ENCODE measurements at places on chromosomes 1 and 21.

DNA sequence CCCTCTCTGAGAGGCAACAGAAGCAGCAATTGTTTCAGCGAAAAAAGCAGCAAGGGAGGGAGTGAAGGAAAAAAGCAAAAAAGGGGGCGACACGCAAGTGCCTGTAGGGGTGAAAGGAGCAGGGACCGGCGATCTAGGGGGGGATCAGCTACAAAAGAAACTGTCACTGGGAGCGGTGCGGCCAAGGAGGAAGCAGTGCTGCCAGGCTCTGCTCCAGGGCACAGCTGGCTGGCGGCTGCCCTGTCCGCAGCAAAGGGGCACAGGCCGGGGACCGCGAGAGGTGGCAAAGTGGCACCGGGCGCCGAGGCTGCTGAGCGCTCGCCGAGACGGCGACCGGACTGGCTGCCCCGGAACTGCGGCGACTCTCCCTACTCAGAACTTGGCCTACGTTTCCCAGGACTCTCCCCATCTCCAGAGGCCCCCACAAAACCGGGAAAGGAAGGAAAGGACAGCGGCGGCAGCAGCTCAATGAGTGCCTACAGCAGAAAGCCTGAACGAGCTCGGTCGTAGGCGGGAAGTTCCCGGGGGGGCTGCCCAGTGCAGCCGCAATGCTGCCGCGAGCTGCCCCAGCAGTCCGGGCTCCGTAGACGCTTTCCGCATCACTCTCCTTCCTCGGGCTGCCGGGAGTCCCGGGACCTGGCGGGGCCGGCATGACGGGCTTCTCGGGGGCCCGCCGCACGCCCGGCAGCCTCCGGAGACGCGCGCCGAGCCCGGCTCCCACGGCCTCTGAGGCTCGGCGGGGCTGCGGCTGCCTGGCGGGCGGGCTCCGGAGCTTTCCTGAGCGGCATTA lies 1.0 kb upstream of the CDKN2C start:
- DNase-seq = no peak

DNA sequence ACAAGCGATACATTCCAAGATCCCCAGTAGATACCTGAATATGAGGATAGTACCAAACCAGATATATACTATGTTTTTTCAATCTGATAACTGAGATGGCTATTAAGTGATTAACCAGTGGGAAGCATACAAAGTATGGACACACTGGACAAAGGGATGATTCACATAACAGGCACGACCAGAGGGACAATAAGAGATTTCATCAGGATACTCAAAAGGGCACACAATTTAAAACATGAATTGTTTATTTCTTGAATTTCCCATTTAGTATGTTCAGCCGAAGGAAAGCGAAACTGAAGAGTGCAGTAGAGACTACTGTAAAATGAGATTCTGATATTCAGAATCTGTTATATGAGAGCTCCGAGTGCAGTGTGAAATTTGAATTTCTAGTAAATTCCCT lies 10.6 kb downstream of the ZZZ3 start:
- no peak for DNase-seq

DNA sequence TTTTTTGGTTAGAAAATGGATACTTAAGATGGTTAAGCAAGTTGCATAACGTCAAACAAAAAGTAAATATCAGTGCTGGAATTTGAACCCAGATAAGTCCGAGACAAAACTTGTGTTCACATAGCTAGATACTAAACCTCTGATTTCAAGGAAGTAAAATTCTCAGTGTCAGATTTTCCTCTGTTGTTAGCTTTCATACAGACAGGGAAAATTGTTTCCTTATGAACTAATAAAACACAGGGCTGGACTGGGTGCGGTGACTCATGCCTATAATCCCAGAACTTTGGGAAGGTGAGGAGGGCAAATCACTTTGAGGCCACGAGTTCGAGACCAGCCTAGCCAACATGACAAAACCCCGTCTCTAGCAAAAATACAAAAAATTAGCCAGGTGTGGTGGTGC lies 51.3 kb downstream of the PCNX2 start:
- no peak for DNase-seq

GRCh38 chr1:45001011-45001481 lies 10.1 kb downstream of the HECTD3 start:
- no peak for DNase-seq

- no peak for DNase-seq
Measured at GRCh38 chr1:62954758-62955157, 170.8 kb downstream of the ATG4C start.

GRCh38 chr1:243791586-243792267 lies 58.3 kb downstream of the AKT3 start:
- DNase-seq = no peak

DNA sequence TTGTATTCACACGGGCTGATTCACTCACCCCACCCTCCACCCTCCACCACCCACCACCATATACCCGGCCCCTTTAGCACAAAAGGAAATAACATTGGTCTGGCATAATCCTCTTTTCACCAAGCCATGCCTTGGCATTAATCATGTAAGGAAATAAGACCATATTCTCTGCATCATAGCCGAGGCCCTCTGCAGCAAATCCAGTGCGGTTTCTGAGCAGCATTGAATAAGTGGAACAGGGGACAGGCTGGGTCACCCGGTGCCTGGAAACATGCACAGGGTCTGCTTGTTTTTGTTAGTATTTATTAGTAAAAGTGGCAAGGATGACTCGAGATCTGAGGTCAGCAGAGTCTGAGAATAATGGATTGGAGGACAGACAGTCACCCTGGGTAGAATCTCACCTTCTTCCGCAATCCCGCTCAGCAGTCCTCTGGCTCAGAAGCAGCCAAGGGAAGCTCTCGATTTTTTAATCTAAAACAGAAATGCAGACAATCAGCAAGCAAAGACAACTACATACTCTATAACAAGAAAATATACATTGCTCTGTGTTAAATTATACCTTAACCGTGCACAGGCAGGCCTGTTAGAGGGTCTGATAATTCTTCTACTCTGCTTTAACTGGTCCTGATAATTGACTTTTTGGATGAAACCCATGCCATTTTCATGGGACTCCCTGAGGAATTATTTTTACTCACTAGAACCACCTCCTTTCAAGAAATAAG lies 52.4 kb upstream of the CDC42BPA start:
- DNase-seq = no peak

GRCh38 chr1:206805357-206805756 lies 33.1 kb upstream of the IL10 start:
- DNase-seq = no peak

- peak; percentile 27 for DNase-seq
Measured at GRCh38 chr1:64823691-64824476, 79.0 kb downstream of the RAVER2 start.

- DNase-seq = no peak
Measured at GRCh38 chr1:234091876-234092275, 187.4 kb downstream of the SLC35F3 start.

DNA sequence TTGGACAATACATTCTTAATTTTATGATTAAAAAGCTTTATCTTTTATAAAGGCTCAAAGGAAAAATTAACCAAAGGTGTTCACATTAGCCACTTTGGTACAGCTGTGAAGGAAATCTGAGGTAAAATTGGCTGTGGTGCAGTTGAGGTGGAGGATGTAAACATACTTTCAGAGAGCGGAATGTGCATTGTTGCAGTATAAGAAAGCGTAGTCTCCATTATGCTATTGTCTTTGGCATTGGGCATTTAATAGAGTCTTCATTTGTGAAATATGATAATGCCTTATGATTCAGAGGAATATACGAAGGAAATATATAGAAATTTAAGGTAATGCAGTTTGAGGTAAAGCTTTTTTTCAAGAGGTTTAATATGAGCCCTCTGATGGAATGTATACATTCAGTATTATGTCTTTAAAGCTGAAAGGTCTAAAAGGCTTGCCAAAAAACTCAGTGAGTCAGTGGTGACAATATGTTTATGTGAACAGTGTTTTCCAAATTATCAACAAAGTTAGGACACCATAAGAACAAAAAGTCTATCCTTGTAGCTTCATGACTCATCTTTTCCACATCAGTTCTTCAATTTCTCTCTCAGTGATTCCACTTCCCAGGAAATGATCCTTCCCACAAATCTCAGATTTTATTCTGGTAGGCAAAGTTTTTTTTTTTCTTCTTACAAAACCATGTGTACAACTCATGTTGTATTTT lies 26.9 kb upstream of the DDR2 start:
- no peak for DNase-seq

- DNase-seq = no peak
Measured at GRCh38 chr1:36327421-36328087, 4.1 kb upstream of the EVA1B start.

DNA sequence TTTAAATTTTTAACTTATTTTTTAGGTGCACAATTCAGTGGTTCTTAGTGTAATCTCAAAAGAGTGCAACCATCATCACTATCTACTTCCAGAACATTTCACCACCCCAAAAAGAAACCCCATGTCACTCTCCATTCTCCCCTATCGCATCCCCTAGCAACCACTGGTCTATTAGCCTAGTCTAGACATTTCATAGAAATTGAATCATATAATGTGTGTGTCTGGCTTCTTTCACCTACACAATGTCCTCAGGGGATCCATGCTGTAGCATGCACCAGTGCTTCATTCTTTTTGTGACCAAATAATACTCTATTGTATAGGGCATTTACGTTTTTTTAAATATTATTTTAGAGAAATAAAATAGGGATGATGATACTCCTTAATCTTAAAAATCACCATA lies 64.7 kb downstream of the JAK1 start:
- no peak for DNase-seq

GRCh38 chr1:184792450-184792969 lies 37.9 kb upstream of the EDEM3 start:
- no peak for DNase-seq

- DNase-seq = no peak
Measured at GRCh38 chr1:7628273-7628672, 142.8 kb upstream of the VAMP3 start.

DNA sequence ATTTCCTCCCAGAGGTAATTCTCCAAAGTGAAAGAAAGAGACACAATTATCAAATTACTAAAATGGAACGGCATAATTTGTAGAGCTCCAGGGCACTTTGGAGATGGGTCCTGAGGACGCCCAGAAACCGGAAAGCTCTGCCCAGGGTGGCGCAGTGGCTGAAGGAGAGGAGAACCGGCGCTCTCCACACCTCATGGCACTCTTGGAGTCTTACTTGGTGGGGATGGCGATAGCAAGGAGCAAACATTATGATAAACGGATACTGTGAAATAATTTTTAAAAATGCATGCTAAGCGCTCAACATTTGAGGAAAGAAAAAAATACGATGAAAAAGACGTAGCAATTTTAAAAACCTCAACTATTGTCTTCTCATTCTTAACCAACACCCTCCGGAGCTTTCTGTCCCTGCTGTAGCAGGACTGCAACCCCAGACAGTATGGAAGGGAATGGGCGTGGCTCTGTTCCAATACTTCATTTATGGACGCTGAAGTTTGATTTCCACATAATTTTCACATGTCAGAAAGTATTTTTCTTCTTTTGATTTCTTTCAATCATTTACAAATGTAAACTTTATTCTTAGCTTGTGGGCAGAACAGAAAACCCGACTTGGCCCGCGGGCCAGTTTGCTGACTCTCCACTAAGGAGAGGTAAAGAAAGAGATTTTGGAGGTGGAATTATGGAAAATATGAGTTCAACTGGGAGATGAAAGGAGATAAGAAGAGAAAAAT lies 1.1 kb downstream of the S100A11 start:
- DNase-seq = peak; percentile 85

DNA sequence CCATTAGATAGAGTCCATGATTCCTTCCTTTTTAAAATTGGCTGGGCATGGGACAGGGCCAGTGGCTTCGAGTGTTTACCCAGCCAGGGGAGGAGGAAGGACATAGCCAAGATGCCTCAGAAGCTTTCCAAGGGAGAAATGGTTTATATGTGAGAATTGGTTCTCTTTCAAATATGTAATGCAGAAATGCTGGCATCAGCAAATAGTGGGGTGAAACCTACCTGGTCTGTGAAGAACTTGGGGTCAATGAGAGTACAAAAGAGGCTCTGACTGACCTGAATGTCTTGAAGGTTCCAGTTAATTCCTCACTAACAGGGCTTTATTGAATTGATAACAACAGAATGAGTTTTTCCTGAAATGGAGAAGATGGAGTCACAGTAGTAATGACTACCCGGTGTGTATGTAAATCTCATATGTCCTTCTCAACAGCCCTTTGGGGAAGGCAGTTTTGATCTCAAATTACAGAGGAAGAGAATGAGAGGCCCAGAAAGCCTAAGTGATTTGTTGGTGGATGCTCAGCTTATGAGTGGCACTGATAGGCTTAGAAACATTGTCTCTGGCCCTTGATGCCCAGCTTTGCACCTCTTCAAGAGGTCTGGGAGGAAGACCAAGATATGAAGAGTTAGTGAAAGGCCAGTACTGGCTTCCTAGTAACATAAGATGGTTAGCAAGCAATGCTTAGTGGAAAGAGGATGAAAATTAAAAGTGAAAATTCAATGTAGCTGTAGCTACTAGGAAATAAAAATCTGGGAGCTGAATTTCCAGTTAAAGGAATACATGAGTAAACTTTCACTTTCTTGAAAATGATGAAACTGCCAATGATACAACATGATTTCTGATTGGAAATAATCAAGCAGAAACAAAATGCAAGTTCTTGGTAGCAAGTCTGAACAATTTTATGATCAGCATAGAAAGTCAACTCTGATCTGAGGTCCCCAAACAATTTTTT lies 2.7 kb downstream of the ATF3 start:
- DNase-seq = peak; percentile 43

DNA sequence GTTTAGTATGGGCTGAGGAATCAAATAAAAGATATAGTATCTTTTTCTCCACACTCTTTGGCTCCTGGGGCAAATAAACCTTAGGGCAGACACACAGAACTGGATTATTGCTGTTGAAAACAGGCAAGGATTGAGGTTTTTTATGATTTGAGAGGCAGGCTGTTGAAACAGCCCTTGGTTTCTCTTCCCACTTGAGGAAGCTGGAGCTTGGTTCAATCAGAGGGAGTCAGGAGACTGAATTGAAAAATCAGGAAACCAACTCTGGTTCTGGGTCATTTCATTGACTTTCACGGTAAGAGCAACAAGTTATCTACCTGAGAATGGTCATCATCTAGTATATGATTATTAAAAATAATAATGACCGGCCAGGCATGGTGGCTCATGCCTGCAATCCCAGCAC lies 108.4 kb downstream of the CNIH3 start:
- no peak for DNase-seq

DNA sequence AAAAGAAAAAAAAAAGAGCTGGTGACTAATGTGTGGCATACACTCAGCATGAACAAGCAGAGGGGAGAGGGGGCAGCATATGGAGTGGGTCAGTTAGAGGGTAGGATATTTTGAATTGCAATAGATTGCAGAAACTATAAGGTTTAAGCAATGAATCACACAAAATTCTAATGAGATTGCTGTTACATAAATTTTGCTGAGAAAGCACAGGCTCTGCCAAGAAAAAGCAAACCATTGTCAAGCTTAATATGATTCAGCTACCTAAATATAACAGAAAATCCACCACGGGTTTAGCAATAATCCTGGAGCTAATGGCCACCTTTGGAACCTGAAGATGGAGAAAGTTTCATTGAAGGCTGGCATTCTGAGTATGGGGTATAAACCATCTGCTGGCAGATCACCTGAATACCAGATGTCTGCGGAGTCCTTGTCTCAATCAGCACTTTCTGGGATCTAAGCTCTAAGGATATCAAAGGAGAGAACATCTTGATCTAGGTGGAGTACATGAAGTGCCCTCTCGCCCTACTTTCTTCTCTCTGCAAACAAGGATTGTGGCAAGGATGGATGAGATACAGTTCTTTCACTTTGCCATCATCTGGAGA lies 30.3 kb upstream of the ANGPTL7 start:
- no peak for DNase-seq
